ENCODE measurements at places on chromosomes 3 and 15.

- DNase-seq: no peak
These were observed 39.2 kb upstream of the GADL1 start for GRCh38 chr3:30933478-30934207.

- no peak for DNase-seq
These were observed 86.2 kb downstream of the MEIS2 start for GRCh38 chr15:37014137-37014536.

DNA sequence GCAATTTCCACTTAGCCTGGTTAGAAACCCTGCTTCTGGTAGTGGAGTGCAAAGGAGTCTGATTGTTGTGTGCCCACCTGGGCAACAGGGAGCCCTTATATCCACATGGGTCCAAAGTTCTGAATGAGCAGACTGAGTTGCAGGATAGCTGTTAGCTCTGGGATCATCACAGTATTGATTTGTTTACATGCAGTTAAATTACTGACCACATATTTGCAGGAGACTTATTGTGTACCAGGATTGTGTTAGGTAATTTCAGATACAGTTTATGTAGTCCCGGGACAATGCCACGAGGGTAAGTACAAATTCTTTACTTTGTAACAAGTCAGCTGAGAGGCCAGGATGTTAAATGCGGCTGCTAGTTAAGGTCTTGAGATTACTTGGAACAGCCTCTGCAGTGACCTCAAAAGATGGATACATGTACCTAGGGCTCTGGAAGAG lies 18.8 kb downstream of the ARHGEF26 start:
- no peak for DNase-seq

DNA sequence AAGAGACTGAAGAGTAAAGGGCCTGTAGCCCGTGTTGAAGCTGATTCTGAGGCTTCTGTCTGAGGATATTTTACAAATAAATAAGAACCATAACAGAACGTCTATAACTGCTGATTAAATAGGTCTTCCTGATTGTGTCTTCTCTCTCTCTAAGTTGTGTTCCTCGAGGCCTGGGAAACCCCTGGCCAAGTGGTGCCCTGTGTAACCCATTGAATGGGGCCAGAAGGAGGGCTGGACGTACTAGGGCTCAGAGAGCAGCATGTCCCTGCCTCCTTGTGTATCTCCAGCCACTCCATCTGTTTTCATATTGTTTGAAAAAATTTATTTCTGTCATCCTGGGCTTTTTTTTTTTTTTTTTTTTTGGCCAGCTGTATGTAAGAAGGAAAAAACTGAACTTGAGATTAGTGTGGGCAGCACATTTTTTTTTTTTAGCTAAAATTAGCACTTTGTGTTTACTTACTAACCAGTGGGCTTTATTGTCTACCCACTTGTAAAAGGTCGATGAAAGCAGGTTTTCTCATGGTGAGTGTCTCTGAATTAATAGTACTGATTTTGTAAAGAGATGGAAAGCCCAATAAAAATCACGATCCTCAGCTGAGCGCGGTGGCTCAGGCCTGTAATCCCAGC lies 10.7 kb downstream of the DHX30 start:
- no peak for DNase-seq

- DNase-seq: no peak
These were observed 28.1 kb downstream of the ZNF589 start for GRCh38 chr3:48268936-48269561.

DNA sequence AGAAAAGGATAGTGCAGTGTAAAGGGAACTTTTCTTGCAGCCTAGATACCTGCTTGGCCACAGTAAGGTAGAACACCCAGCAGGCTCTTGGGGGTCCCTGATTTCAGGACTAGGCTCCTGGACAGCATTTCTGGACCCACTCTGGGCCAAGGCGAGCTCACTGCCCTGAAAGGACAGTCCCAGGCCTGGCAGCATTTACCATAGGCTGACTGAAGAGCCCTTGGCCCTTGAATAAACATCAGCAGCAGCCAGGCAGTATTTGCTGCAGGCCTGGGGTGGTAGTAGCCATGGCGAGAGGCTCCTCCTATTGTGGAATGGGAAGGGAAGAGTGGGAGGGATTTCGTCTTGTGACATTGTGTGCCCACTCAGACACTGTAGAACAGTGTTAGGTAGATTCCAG lies 529.2 kb downstream of the TUSC7 start:
- no peak for DNase-seq

DNA sequence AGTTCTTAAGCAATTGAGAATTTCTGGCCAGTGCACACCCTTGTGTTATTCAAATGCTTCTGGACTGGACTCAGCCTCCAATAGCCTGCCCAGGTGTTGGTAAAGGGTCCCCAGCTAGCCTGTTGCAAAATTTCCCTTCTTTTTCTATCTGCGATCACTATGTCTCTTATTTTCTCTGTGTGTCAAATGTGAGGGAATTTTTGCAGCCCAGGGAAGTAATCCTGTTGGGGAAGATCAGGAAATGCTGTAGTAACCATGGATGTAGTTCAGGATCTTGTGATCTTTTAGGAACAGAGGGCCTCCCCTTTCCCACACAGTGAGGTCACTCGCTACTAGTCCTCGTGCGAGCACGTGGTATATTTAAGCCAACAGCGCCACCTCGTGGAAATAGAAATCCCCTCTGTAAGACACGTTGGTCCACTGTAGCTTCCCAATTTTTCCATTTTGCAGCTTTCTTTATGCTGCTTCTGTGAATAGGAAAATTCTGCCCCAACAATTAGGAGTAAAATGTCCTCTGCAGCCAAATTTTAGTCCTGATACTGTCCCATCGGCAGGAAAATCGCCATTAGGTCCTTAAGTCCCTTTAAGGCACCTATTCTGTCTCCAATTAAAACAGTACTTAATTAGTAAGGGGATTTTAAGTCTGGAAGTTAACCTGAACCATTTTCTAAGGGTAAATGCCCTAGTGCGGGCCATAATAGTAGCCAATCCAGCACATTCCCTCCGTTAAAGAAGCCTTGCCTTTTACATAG lies 4.0 kb upstream of the SMCO1 start:
- DNase-seq: no peak

GRCh38 chr15:57611938-57612337 lies 20.2 kb downstream of the MYZAP start:
- no peak for DNase-seq

DNA sequence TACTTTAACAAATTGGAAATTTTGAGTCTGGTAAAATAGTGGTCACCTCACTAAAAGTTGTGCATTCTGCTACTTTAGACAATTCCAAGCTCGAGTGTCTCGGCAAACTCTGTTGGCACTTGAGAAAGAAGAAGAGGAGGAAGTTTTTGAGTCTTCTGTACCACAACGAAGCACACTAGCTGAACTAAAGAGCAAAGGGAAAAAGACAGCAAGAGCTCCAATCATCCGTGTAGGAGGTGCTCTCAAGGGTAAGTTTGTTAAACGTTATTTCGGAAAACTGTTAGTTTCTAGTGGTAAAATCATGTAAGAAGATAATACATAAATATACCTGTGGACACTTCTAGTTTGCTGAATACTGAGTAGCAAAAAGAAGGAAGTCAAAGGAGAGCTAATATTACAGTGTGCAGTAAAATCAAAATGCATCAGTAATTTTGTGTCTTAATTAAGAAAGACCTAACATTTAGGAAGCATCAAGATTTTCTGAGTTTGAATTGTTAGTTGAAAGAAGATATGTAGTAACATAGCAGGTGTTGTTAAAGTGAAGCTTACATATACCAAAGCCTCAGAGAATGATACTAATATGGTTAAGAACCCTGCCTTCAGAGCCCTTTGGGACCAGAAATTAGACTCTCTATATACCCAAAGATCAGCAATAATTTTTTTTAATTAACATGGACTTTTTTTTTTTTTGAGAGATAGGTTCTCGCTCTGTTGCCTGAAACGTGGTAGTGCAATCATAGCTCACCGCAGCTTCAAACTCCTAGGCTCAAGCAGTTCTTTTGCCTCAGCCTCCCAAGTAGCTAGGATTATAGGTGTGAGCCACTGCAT lies 23.0 kb downstream of the BUB1B start:
- DNase-seq: no peak

- DNase-seq: no peak
These were observed 72.0 kb downstream of the BTD start for GRCh38 chr3:15673536-15673935.

- DNase-seq: no peak
These were observed 30.5 kb downstream of the CD47 start for GRCh38 chr3:108060331-108060730.

DNA sequence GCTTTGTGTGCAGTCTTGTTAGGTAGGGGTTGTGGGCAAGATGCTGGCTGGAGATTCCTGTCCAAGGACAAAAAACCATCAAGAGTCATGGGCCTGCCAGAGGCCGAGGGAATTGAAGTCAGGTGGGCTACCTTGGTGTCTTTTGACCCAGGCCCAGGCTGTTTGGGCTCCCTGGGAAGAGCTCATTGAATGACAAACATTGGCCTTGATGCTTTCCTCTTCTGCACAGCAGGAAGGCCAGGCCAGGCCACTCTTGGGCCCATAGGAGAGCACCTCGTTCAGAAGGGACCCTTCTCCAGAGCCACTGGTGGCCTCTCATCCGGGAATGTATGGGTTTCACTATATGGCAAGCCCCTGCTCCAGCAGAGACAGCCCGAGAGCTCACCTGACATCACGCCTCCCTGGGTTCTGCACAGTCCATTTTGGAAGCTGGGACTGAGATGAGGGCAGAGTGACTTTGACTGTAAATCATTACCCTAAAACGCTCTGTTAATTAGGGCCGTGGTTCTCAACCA lies 169.1 kb downstream of the NSMCE3 start:
- DNase-seq: no peak

DNA sequence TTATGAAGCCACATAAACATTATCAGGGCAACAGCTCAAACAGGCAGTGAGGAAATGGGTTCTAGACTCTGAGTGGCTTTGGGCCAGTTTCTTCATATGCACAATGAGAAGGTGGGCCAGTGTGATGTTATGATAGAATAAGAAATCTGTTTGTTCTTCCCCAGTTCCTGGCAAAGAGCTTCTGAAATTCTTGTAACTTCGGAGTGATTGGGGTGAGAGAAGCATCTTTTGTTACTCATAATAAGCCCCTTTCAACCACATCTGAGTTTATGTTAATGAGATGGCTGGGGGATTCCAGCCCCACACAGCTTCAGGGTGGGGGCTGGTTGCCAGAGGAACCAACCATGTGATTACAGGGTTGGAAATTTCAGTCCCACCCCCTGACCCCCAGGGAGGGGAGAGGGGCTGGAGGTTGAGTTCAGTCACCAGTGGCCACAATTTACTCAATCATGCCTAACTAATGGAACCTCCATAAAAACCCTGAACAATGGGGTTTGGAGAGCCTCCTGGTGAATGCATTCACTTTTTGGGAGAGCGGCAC lies 57.0 kb upstream of the FRMD4B start:
- no peak for DNase-seq

GRCh38 chr3:42544492-42545283 lies 37.1 kb downstream of the SEC22C start:
- no peak for DNase-seq

- DNase-seq: no peak
These were observed 167.9 kb upstream of the CTNNB1 start for GRCh38 chr3:41031401-41031800.

DNA sequence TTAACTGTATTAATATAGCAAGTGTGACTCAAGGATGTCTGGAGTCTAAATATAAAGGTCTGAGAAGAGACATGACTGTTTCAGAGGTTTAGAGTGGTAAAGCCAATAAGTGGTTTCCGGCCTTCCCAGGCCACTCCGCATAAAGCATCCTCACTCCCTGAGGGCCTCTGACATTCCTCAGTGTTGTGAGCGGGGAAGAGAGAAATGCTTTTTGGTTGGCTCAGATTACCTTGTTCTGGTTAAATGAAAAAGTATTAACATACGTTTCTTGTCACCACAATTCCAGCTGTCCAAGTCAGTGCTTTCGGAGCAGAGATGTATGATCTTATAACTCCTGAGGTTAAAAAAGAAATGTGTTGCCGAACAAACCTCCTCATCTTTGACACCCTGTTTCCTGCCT lies 103.8 kb downstream of the RBMS3 start:
- DNase-seq: no peak

GRCh38 chr3:177141471-177141870 lies 55.8 kb downstream of the TBL1XR1 start:
- DNase-seq: no peak

DNA sequence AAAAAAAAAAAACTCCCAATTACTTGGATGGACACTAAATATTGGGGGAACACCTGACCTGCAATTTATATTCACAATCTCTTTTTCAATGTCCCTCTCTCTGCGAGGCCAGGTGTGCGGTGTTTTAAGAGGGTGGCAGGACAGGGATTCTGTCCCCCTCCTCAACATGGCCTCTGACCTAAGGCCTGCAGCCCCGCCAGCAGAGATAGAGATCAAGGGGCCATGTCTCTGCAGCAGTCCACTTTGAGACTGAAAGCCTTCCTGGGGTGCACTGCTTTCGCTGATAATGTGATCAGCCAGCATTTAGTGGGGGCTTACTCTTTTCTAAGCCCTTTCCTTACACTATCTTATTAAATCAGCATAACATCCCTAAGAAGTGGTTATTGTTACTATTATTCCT lies 419.9 kb downstream of the OCA2 start:
- DNase-seq: no peak

- DNase-seq: no peak
These were observed 316.2 kb upstream of the UMPS start for GRCh38 chr3:124413989-124414598.

GRCh38 chr3:135514060-135514448 lies 451.5 kb upstream of the PPP2R3A start:
- no peak for DNase-seq

GRCh38 chr3:76442374-76442915 lies 597.5 kb upstream of the ROBO2 start:
- no peak for DNase-seq

DNA sequence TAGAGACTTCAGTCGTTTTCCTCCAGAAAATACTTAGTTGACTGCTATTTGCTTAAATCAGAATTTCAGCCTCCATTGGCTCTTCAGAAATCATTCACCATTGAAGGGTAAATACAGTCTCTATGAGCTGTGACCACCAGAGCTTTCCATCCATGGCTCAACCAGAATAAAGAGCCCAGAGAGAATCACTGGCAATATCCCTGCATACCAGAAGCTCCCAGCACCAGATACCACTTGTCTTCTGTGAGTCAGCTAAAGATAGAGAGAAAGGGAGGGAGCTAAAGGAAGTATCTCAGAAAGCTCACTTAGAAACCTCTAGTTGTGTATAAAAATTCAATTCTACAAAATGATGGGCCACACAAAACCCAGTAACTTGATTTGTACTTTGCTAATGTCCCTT lies 115.2 kb upstream of the TMCO5A start:
- DNase-seq: no peak

- DNase-seq: no peak
These were observed 78.7 kb upstream of the GCNT3 start for GRCh38 chr15:59532770-59533379.

DNA sequence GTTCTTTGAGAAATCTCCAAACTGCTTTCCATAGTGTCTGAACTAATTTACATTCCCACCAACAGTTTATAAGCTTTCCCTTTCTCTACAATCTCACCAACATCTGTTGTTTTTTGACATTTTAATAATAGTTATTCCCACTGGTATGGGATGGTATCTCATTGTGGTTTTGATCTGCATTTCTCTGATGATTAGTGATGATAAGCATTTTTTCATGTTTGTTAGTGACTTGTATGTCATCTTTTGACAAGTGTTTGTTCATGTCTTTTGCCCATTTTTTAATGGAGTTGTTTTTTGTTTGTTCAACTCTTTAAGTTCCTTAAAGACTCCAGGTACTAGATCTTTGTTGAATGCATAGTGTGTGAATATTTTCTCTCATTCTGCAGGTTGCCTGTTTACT lies 116.6 kb upstream of the TSC22D2 start:
- no peak for DNase-seq

All from activated naive CD8-positive, alpha-beta T cell treated with anti-CD3 and anti-CD28 coated beads, Interleukin-2, amount 50 U/mL, for 16 hours (primary cell).